Activated gamma-delta T cell treated with anti-CD3 and anti-CD28 coated beads, Interleukin-2, amount 50 U/mL, for 16 hours (primary cell): ENCODE measurements at places on chromosomes 11 and 22.

DNA sequence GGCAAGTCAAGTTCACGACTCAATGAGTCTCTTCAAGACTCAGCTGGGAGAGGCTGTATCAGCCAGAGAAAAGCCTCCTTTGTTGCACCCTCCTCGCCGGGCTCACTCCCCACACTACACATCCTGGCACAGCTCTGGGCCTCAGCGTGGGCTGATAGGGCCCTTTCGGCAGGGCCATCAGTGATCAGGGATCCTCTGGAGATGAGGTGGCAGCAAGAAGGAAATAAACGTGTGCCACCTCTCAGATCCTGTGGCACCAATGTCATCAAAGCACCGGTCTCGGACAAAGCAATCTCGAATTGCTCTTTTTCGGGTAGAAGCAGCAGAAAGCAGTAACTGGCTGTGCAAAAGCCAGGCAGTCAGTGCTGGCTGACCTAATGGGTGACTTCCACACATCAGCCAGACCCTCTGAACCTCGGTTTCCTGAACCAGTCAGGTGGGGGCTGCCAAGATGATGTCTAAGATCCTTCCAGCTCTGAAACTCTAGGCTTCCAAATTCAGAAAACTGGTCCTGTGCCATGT lies 2.1 kb downstream of the EHD1 start:
- DNase-seq, result no peak

GRCh38 chr22:34814260-34815025 lies 251.5 kb upstream of the ISX start:
- no peak for DNase-seq

DNA sequence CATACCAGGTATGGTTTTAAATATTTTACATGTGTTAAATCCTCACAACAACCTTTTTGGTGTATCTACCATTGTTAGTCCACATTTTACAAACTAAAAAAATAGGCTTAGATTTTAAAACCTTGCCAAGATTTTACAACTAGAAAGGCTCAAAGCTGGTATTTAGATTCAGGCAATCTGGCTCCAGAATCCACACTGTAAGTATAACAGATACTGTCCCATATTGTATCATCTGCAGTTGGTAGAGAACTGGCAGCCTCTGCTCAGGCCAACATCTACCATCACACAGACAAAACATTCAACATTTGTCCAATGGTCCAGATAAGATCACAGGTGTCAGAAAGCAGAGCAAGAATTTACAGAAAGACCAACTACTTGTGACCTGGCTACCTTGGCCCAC lies 30.9 kb downstream of the CSNK2A3 start:
- DNase-seq, result no peak

- no peak for DNase-seq
These were observed 36.4 kb downstream of the ZNF215 start for GRCh38 chr11:6962673-6963072.

- no peak for DNase-seq
These were observed 13.5 kb upstream of the SPI1 start for GRCh38 chr11:47391711-47392432.

DNA sequence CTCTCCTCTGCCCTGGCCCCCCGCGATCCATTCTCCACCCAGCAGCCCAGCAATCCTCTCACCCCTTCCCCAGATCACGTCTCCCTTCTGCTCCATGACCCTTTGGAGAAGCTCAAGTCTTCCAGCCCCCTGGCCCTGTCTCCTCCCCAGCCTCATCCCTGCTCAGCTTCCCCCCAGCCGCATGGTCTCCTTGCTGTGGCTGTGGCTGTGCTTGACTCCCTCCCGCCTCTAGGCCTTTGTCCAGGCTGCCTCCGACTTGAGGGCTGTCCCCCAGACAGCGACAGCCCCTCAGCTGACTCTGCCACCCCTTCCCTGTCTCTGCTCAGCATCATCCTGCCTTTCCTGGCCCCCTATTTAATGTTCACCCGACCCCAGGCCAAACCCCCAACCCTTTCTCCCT lies 59.3 kb downstream of the CACNA1I start:
- no peak for DNase-seq

DNA sequence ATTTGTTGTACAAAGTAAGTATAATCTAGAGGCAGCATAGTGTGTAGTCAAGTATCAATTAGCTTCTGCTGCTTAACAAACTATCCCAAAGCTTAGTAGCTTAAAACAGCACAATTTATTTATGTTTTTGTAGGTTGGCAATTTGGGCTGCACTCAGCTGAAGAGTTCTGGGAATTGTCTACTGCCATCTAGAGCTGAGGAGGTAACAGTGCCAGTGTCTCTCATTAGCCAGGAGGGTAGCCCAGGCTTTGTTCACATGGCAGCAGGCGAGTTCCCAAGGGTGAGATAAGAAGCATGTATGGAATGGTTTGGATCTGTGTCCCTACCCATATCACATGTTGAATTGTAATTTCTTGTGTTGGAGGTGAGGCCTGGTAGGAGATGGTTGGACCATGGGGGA lies 45.8 kb upstream of the SLN start:
- no peak for DNase-seq

DNA sequence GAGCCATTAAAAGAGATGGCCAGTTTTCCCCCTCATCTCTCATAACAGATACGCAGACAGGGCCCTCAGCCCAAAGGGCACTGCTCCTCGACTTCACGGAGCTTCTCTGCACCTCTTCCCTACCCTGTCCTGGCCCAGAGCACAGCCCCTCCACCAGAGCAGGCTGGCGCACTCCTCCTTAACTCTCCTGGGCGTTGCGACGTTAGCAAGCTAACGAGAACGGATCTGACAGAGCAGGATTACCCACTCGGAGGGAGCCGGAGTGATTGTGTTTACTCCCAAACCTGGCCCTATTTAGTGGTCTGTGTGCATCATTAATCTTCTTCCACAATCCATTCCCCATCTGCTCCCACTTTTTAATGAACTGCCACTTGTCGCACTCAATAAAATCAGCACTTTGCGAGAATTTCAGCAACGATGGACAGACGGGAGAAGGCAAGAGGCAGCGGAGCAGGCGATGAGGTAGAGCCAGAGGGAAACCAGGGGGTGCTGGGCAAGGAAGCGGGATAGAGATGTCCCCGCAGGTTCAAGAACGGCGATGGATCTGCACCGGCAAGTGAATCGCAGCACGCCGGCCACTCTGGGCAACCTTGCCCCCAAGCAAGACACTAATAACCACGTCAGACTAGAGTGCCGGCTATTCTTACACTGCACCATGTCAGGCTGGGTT lies 159.4 kb downstream of the BUD13 start:
- no peak for DNase-seq

- DNase-seq, result no peak
These were observed 7.8 kb upstream of the RTL6 start for GRCh38 chr22:44505796-44506354.
